ENCODE measurements at places on chromosomes 4 and X.
A peak's percentile ranks its signal among the peaks of the same experiment; 100 is the strongest.

- DNase-seq: no peak
These were observed 41.5 kb upstream of the FAT1 start for GRCh38 chr4:186765138-186765537.

DNA sequence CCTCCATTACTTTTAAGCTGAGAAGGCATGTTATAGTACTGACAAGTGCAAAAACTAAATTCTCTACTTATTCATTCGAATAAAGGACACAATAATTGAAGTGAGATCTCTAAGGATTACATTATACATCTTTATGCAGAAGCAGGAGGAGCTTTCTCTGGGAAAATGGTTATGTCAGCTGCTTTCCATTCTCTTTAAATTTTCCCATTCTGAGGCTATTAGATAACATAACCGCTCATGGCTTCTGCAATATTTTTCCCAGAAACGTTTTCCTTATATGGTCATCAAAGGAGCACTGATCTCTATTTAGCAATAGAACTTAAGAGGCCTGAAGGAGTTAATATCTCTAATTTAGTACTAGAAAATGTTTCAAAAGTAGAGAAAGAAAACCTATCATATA lies 221.6 kb downstream of the NSUN7 start:
- DNase-seq: no peak

GRCh38 chr4:139907001-139907809 lies 241.6 kb downstream of the MGST2 start:
- DNase-seq: no peak

DNA sequence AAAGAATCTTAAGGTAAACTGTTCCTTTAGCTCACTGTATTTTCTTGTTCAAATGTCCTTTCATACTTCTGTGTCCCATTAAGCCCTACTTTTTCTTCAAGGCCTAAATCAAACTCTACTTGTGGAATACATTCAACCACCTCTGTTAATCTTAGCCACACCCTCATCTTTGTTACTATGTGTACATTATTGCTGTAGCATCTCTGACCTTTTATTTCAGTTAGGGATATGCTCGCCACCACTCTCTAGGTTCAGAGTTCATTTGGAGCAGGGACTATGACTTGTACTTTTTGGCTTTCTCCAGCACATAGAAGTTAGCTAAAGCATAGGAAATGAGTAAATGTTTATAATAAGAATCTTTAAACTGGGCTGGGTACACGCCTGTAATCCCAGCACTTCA lies 6.8 kb upstream of the PNPLA4 start:
- no peak for DNase-seq

DNA sequence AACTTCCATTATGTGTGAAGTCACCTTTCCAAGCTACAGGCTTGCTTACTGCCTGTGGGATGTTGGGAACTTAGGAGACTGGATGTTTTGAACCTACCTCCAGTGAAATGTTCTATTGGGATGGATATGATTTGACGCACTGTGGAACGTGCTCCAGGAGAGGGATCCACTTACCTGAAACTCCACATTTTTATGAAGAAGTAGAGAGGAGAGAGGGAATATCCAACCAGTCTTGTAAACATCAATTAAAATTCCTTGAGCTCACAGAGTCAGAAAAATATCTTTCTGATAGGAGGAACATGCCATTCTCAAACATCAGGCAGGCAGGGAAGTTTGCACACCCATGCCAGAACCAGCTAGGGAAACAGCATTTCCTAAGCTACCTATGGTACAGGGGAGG lies 91.1 kb upstream of the MAOA start:
- no peak for DNase-seq

GRCh38 chr4:140094438-140095420 lies 59.3 kb downstream of the MAML3 start:
- no peak for DNase-seq

- DNase-seq: peak; percentile 52
These were observed at the start of gene OTUD5 for GRCh38 chrX:48957477-48957826. Gene OTUD5, minus strand, starts transcription at chrX:48957607. Its CDS starts 37 bp downstream, at chrX:48957570.

GRCh38 chr4:135573251-135573650 lies 1371.7 kb upstream of the PABPC4L start:
- DNase-seq: no peak

GRCh38 chrX:153794897-153795816 lies 689 bp downstream of the SSR4 start:
- no peak for DNase-seq

GRCh38 chr4:100738196-100739165 lies 220.7 kb upstream of the EMCN start:
- no peak for DNase-seq

GRCh38 chrX:19595043-19595677 lies 79.9 kb upstream of the MAP3K15 start:
- no peak for DNase-seq

- DNase-seq: no peak
These were observed 21.6 kb downstream of the JAKMIP1 start for GRCh38 chr4:6178757-6179156.

DNA sequence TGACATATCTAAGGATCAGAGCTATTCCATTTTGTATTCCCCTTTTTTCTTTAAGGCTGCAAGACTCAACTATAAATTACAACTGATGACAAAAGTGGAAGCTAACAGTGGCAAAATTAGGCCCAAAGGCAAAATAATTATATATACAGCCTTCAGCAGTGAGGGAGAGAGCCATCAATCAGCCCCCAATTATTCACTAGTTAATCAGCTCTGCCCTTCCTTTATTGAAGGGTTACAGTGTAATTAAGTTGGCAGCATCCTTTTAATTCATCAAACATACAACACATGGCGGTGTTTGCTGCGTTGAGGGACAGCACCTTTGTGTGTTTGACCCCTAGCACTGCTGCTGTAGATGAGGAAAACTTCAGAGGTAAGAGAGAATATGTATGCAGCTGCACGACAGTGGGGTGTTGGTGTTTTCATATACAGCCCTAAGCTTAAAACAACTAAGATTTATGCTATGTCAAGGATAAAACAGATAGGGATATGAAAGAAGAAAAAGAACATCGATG lies 973.9 kb upstream of the POU3F4 start:
- no peak for DNase-seq

DNA sequence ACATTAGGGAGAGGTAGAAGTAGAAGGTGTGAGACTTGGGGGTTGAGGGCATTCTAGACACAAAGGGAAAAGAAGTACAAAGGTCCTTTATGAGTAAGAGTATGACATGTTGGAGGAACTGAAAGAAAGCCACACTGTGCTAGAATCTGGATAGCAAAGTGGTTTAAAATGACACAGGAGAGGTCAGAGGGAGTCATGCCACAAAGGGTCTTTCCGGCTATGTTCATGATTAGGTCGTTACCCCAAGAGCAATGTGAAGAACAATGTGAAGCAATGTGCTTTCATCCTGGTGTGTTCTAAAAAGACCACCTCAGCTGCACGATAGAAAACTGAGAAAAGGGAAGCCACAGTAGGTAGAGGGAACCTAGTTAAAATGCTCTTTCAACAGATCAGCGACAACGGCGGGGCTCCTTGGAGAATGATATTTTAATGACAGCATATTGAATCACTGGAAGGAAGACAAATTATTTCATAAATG lies 29.2 kb downstream of the SMIM14 start:
- DNase-seq: no peak
